Omental fat pad (tissue), 4 donors: ENCODE measurements at places on chromosomes 12 and 14.

GRCh38 chr12:105342464-105342863, 12.0 kb downstream of the C12orf75 start:
- no peak for DNase-seq

- no peak for DNase-seq
Measured at GRCh38 chr12:2222691-2223090, 169.9 kb downstream of the CACNA1C start.

DNA sequence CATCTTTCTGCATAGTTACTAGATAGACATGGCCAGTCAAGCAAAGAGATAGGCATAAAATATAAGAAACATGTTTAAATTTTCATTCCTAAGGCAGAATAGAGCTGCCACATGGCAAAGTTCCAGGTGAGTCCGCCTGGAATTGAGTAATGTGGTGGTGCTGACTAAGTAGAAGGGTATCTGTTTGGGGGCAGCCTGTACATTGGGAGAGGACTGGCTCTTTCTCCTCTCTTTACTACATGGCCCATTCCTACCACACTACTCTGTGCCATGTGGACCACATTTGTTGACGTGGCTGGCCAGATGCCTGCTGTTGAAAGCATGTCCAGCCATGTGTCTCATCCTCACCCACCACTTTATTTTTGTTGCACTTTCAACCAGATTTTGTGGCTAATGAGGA, 354.0 kb downstream of the ETNK1 start:
- peak; percentile 23 for DNase-seq

GRCh38 chr14:73463411-73463810, 5.1 kb upstream of the NUMB start:
- DNase-seq, result peak; percentile 24

DNA sequence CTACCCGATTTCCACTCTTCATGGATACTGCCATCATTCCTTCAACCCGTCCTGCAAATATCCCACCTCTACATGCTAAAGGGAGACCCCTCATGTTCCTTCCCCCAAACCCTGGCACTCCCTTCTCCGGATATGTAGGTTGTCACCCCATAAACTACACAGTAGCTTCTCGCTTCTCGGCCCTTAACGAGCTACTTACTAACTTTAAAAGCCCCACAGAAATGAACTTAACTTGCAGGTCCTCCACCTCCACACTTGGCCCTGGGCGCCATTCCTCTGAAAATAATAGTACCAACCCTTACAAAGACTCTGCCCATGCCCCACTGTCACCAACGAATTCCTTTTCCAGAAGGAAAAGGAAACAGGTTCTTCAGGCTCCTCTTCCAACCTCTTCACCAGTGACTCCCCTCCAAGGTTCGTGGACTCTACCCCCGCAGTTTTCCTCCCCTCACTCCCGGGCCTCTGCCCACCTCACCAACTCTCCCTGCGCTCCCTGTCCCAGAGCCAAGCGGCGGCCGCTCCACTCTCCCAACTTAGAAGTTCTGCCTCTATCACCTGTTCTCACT, 1.2 kb downstream of the SPPL3 start:
- no peak for DNase-seq

DNA sequence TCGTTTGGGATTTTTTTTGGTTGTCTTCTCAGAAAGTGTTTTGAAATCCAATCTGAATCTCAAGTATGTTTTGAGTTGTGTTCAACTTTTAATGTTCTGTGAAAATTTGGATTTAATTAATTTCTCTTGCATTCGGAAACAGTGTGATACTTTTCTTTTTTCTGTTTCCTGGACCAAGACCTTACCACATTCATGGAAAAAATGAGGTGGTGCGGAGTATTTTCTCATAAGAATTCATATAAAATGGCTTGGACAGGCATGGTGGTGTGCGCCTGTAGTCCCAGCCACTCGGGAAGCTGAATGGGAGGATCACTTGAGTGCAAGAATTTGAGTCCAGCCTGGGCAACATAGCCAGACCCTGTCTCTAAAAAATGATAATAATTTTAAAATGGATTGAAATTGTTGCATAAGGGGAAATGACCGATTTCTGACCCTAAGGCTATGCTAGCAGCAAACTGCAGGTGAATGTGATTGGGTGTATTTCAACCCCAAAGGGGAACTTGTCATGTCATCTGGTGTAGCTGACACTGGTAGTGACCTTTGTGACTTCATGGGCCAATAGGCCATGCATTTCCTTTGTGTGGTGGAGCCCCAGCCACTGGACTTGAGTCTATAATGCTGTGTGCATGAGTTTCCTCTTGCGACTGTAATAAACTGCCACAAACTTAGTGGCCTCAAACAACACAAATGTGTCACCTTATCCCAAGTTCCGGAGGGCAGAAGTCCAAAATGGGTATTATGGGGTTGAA, 123.5 kb upstream of the RFLNA start:
- DNase-seq, result no peak

DNA sequence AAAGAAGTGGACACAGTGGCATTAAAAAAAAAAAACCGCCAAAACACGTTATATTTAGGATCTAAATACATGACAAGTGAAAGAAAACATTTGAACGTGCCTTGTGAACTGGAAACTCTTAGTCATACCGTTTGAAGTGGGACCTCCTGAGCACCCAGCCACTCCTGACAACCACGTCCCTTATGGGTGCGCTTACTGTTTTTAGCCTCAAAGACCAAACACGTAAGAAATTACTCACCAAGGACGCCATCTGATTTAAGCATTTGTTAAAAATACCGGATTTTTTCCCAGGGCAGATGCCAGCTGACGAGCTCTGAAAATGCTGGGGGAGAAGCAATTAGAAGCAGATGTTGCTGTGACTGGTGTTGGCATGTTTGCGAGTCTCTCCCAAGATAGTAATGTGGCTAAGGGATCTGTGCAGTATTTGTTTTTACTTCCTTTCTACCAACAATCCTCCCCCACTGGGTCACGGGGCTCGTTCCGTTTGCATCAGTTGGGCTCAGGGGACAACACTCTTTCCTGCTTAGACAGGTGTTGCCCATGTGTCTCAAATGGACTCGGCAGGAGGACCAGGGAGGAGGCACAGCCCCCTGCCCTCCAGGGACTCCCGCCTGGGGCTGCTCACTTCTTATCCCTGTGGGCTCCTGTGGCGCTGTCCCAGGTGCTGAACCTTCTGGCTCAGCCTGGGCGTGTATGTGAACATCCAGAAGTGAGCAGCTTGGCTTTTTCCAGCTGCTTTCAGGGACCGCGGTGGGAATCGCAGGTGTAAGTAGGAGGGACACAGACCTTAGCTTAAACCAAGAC, 101.0 kb downstream of the BEGAIN start:
- no peak for DNase-seq

DNA sequence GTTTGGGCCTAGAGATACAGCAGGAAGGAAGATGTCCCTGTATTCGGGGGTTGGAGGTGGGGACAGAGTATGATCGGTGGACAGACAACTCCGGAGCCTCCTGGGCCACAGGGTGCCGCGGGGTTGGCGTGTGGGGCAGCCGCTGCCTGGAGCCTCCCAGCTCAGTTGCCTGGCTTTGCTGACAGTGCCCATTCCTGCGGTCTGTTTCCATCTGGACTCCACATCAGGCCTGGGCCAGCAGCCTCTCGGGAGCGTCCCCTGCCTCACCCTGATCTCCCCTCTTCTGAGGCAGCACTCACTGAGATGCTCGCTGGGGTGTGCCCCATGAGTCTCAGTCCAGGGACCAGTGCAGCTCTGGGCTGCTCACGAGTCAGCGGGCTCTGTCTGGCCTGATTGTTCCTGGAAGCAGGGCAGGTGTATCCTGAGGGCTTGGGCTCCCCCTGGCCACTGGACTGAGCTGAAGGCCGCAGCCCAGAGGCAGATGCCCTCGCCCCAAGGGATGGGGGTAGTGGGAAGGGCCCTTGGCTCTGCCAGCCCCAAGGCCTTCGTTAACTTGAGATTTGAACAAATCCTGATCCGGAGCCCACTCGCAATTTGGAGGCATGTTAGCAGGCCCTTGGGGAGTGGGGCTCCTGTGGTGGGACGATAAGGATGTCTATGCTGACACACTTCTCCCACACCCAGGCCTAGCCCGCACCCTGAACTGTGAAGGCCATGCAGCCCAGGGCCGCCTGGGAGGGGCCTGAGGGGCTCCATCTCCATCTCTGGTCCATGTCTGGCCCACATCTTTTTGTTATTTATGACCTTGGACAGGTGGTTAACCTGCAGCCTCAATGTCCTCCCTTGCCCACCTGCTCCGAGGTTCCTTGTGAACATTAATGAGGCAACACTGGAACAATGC, 7.5 kb downstream of the HIP1R start:
- no peak for DNase-seq

- no peak for DNase-seq
Measured at GRCh38 chr12:47887529-47887928, 17.3 kb downstream of the VDR start.

- no peak for DNase-seq
Measured at GRCh38 chr12:79400481-79400880, 290.3 kb downstream of the PAWR start.

DNA sequence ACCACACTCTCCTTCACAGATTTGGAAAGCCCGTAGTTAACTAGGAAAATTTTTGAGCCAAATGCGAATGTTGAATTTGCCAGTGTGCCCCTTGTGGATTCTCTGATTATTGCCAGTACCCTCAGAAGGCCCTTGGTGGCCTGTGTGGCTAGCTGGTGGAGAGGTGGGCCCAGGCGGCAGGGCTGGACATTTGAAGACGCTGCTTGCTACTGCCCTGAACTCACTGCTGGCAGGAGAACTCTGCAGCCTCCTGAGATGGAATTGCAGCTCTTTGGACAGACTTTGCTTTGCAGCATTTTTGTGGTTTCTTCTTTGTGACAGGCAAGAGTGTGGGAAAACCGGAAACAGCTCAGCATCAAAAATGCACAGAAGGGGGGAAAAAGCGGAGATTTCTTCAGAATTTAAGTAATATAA, 97.6 kb downstream of the TGFB3 start:
- DNase-seq, result no peak

- no peak for DNase-seq
Measured at GRCh38 chr12:128513831-128514230, 246.9 kb downstream of the TMEM132C start.

GRCh38 chr12:71438670-71439361, 782 bp upstream of the LGR5 start:
- no peak for DNase-seq

GRCh38 chr12:29591140-29592020, 93.9 kb upstream of the OVCH1 start:
- no peak for DNase-seq

DNA sequence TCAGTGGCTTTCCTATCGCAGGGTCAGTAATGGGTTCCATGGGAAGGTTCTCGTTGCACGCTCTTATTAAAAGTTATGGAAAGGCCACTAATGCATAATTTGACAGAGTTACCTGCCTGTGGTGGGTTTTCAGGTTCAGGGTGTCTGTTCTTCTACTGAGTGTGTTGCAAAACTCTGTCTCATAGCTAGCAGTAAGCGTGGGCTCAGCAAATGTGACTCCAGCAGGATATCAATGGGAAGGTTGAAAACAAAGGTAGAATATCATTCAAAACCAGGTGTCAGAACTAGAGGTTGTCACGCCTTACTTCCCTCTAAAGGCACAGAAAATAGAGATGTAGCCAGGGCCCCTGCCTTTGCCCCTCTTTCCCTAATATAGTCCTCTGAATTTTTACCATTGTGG, 24.9 kb downstream of the UBE3B start:
- DNase-seq, result no peak

- no peak for DNase-seq
Measured at GRCh38 chr14:103854822-103855733, 7.7 kb upstream of the PPP1R13B start.

- DNase-seq, result no peak
Measured at GRCh38 chr12:14562279-14562678, 5.4 kb downstream of the PLBD1 start.

GRCh38 chr12:22744197-22744596, 119.2 kb downstream of the ETNK1 start:
- no peak for DNase-seq

- no peak for DNase-seq
Measured at GRCh38 chr12:9331218-9331626, 123.0 kb upstream of the PZP start.

DNA sequence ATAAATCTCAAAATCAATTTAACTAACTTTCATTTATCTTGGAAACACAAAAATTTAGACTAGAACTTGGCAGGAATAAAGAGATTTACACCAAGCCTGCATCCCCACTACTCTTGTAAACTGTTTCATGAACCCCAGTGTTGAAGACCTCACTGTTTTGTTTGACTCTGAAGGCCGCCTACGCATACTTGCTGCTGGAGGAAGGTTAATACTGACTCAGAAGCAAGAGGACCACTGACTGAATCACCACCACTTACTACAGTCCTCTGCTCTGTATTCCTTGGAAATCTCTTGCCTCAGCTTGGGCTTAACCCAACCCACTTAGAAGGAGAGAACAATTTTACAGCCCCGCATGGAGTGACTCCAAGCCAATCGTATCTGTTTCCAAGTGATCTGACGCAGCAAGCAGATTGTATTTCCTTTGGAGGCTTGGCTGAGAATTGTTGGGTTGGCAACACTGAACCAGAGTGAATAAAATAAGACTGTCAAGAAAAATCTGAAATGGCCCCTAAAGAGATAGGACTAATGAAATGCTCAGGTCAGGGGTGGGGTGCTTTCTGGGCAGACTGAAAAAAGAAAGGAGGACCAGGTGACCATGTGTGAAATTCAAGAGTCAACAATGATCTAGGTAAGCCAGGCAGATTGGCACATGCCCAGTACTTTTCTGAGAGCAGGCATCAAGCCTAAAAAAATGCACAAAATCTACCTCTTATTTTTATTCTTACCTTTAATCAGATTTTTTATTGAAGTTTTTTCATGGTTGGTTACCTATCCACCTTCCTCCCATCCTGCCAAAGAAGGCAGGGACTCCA, 248.6 kb downstream of the ZFP36L1 start:
- DNase-seq, result peak; percentile 54

- no peak for DNase-seq
Measured at GRCh38 chr12:68080577-68080976, 79.0 kb downstream of the IFNG start.

DNA sequence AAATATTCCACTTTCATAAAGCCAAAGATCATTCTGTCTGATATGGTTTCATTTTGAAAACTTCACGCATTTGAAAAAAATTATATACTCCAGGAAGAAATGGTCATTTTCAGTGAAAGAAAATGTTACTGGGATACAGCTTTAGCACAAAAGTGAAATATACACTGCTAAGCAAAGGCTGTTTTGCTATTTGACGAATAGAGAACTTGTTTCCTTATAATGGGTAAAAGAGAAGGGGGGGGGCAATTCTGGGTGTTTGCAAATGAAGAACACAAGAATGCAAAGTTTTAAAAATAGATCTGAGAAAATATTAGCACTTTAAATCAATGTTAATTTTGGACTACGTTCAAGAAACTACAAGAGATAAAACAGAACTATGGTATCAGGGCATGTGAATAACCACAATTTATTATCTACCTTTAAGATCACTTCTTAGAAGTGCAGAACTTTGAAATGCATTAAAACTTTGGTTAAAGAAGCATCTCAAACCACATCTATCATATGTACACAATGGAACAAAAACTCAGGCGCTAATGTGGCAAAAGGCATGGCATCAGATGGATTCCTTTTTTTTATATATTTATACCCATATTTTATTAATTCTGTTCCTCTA, 51.1 kb downstream of the EFCAB11 start:
- no peak for DNase-seq

- no peak for DNase-seq
Measured at GRCh38 chr12:87793131-87793530, 236.1 kb downstream of the C12orf50 start.
